CD4-positive, alpha-beta T cell treated with Interleukin-21 for 1 hour (primary cell): ENCODE measurements at places on chromosomes 11 and 22.

- DNase-seq, result no peak
Observed at GRCh38 chr11:117220568-117220967, 11.3 kb downstream of the PCSK7 start.

DNA sequence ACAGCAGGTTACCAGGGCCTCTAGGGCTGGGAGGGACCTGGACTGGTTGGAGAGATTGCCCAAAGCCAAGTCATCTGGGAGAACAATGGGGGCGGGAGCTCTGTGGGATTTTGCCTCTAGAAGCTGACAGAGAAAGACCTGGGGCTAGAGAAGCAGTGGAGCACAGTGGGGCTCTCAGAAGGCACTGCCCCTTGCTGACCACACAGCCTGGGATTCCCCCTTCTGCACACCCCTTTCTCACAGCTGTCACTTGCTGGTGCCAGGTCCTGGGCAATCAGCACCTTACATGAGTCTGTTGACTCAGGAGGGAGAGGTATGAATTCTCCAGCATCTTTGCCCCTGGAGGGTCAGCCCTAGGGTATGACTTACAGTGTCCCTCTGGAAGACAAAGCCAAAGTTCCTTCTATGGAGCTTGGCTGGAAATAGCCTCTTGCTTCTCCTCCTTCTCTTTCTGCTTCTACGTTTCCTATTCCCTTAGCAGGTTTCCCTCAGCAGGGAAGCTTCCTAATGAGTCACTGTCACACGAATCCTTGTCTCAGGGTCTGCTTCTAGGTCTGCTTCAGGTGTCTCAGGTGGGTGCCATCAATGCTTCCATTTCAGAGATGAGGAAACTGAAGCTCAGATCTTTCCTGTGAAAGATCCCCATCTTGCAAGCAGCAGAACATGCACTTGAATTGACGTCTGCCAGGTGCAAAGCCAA is 27.0 kb downstream of the GDPD5 start:
- DNase-seq, result no peak

- DNase-seq, result no peak
Observed at GRCh38 chr11:10514202-10514601, 26.8 kb downstream of the RNF141 start.

- no peak for DNase-seq
Observed at GRCh38 chr11:76984743-76985142, 49.5 kb upstream of the B3GNT6 start.

DNA sequence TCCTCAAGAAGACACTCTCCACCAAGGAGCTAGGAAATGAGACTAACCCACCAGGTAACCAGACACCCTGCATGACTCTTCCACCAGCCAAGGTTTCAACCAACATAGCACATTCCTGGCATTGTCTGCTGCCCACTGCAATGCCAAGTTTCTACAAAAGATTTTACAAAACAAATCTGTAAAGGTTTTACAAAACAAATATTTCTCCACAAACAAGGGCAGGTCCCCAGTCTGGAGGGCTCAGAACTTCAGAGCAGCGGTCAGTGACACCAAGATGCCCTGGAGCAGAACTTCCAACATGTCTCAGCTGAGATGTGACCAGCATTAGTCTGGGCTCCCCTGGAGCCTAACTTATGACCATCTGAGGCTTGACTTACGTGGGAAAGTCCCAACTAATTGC is 14.0 kb downstream of the GALNT18 start:
- DNase-seq, result no peak
